Calu3 (cell line): ENCODE measurements at places on chromosomes 11 and 22.

- DNase-seq, result no peak
Observed at GRCh38 chr22:46604306-46604690, 15.9 kb upstream of the GRAMD4 start.

- peak; percentile 86 for DNase-seq
Observed at GRCh38 chr11:67468056-67468455, 995 bp downstream of the TMEM134 start.

DNA sequence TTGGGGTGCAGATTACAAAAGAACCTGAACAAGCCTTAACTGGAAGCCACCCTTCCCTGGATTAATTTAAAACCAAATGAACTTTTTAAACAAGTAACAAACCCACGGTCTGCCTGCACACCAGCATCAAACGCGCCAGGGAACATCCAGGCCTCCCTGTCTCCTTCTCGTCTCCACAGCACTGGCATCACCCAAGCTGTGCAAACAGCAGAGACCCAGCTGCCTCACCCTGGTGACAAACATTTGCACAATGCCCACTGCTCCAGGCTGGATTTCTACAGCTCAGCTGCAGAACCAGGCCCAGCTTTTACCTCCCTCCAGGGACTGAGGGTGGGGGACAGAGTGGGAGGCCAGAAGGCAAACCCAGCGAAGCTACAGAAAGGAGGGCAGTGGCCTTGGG lies 7.0 kb downstream of the RPL3 start:
- no peak for DNase-seq

GRCh38 chr11:47285969-47286770 lies 16.2 kb downstream of the MADD start:
- no peak for DNase-seq

GRCh38 chr11:121634889-121635288 lies 182.1 kb upstream of the SORL1-AS1 start:
- DNase-seq, result no peak

GRCh38 chr11:44143987-44144909 lies 48.8 kb downstream of the EXT2 start:
- DNase-seq, result no peak

GRCh38 chr11:3946455-3947017 lies 91.1 kb downstream of the STIM1 start:
- DNase-seq, result no peak

GRCh38 chr11:113256431-113257202 lies 57.8 kb upstream of the TTC12 start:
- DNase-seq, result no peak

GRCh38 chr11:117582433-117582832 lies 214.6 kb downstream of the DSCAML1 start:
- DNase-seq, result no peak

GRCh38 chr22:27105142-27106025 lies 448.0 kb downstream of the MIAT start:
- no peak for DNase-seq

- no peak for DNase-seq
Observed at GRCh38 chr11:1748636-1749394, 1.6 kb downstream of the IFITM10 start.

DNA sequence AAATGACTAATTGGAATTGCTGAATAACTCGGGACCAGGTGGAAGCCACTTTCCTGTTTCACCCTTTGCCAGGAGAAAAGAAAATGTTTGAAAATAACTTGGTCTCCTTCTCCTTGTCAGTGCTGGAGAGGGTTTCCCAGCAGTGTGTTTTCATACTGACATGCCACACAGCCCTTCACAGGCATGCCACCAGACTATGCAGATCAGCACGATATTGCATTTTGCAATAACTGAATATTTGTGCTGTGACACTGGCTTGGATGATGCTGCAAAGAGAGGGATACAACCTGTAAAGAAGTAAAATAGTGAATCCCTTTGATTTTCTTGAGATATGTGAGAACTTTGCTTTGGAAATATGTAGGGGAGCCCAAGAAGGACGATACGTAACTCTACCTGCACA lies 200.0 kb upstream of the NAV2 start:
- no peak for DNase-seq

DNA sequence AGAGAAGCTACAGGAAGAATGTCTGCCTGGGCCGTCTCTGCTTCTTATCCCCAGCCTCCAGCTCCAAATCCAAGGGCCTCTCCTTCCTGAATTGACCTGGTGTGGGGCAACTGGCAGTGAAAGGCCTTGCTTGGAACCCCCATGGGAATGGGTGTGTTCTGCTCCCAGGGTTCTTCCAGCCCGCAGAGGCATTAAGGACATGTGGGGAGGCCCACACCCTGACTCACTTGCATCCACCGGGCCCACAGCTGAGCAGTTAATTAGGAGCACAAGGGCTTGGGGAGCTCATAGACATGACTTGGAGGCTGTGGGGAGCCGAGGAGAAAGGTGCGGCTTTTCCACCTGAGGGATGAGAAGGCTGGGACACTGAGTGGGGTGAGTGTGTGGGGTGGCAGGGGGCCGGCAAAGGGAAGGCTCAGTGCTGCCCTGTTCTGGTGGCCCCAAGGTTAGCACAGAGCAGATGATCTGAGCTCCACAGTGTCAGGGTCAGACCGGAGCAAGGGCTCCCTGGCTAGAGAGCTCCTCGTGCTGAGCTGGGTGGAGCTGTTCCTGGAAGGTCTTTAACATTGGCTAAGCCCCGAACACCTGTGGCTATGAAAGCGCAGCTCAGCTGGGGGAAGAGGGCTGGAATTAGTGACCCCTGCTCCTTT lies 64.5 kb upstream of the NECTIN1 start:
- no peak for DNase-seq

- peak; percentile 37 for DNase-seq
Observed at GRCh38 chr22:36486619-36487384, 5.4 kb upstream of the TXN2 start.

DNA sequence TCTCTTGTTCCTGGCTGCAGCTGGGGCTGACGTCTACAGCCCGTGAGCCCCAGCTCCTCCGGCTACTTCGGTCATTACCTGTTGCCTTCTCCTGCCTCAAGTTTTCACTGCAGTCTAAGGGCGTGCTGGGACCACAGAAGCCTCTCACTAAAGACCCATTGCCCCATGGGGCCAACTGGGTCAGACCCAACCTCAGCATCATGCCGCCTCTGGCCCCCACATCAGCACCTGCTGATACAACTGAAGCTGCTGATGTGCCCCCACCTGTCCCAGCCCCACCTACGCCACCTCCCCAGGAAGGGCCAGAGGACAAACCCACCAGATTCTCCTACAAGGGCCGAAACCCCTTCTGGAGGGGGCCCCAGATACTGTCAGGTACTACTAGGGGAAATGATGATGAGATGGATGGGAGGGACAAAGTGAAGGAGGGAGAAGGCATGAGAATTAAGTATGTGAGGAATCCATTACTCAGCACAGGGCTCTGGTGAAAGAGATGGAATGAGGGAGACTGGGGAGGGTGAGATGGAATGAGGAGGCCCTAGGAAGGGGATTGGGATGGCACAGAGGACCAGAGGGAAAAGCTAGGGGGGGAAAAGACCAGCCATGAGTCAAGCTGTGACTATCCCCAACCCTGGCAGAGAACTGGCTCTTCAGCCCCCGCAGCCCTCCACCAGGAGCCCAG lies 5.1 kb downstream of the C11orf42 start:
- no peak for DNase-seq

GRCh38 chr11:29656597-29656996 lies 360.2 kb downstream of the KCNA4 start:
- DNase-seq, result no peak

GRCh38 chr11:120235024-120235628 lies 4.8 kb upstream of the POU2F3 start:
- peak; percentile 76 for DNase-seq

DNA sequence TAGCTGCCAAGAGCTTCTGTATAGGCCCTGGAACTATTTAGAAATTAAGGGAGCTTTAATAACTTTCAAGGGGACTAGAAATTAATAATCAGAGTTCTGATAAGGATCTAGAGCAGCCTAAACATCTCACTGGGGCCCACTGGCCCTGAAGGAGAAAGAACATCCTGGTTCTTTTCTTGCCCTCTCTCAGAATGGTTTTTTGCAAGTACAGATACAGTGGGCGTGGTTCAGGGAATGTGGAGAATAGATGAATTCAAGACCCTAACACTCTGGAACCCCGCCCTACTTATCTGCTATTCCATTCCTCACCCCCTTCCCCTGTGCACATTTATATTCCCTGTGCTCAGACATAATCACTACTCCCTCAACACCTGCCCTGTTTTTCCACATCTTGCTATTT lies 90.2 kb downstream of the PARVA start:
- DNase-seq, result no peak
